ENCODE measurements at places on chromosomes 11 and 22.

GRCh38 chr11:134390706-134391569 lies 21.1 kb downstream of the B3GAT1 start:
- DNase-seq: peak; percentile 68

DNA sequence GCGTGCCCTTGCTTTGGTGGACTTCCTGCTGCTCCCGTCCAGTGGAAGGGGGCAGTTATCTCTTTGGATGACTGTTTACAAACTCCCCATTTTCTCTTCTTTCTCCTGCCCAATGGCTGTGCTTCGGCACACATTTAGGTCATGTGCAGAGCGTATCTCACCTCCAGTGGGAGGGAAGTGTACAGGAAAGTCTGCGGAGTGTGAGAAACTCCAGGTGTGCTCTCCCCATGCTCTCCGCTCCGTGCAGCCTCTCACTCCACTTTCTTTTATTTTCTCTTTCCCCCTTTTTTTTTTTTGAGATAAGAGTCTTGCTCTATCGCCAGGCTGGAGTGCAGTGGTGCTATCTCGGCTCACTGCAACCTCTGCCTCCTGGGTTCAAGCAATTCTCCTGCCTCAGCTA lies 11.9 kb upstream of the TEF start:
- DNase-seq: no peak

GRCh38 chr11:62505440-62506091 lies 41.0 kb downstream of the AHNAK start:
- no peak for DNase-seq

- DNase-seq: no peak
These were observed 20.9 kb upstream of the MICAL2 start for GRCh38 chr11:12089473-12089872.

DNA sequence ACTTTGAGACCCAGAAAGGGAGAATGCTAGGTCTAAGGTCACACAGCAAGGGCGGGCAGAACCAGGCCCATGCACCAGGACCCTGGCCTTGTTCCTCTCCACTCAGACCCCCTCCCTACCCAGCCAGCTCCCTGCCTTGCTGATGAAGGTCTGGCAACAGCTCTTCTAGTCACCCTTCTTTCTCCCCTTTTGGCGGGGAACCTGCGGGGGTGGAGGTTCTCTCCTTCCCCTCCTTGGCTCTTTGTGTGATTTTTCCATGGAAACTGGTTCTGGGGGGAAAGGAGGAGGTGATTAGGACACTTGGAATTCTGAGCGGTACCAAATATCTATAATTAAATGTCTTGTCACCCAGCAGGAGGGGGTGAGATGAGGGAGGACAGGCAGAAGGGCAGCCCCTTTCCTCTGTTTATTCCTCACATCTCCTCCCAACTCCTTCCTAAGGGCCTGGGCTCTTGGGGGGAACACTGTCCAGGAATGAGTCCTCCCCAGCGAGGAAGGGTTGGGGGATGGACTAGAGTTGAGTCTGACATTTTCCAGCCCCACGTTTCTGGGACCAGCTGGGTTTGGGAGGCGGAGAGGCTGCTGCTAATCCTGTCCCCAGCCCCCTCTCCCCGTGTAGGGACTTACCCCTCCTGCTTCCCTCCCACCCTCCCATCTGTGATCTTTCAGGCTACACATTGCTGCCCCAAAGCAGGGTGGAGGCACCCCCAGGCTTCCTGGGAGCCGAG lies 7.4 kb downstream of the ARHGEF17 start:
- no peak for DNase-seq

Data from posterior cingulate gyrus (tissue), 11 donors.